ENCODE measurements at places on chromosomes 12 and 14.

DNA sequence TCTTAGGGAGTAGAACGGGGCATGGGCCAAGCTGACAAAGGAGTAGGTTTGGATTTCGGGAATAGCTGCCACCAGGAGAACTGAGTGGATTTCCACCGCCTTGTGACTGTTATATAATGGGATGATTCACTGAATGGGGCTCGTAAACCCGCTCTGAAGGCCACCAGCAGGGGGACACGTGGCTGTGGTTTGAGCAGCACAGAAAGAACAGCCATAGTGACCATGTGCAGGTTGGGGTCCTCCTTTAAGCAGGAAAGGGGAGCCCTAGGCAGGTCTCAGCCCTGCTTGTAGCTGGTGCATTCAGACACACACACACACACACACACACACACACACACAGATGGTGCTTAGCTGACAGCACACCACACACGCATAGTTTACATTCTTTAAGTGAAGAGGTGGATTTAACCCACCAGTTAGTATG, 8.6 kb upstream of the ASB2 start:
- peak; percentile 62 for DNase-seq

GRCh38 chr14:77853919-77854318, 54.0 kb downstream of the ADCK1 start:
- no peak for DNase-seq

- DNase-seq: no peak
These were observed 1.8 kb upstream of the AHNAK2 start for GRCh38 chr14:104979758-104980610.

DNA sequence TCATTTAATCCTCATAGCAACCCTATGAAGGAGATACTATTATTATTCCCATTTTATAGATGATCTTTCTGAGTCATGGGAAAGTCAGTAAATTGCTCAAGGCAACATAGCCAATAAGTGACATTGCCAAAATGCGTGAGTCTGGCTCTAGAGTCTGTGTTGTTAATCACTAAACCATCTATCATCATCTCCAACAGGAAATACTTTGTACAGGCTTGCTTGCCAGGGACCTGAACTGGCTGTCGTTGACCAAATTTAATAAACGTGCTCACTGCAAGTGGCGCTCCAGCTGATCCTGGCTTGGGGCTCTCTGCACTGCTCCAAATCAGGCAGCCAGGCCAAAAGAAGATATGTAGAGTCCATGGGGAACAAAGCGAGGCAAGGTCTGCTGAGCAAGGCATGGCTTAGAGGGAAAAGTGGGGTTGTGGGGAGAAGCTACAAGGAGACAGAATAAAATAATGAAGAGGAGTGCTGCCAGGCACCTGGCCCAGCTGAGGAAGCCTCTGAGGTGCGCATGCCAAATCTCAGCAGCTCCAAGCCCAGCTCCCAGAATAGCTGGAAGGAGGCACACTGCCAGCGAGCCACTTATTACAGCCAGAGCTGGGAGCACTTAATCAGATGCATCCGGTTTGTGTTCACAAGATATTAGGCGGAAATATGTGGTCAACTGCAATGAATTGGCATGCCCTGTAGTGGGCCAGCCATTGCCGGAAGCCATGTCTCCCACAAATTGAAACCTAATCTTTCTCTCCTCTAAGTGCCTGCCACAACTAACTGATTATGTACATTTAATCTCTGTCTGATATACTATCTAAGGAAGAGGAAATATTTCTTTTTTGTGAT, 43.3 kb upstream of the PTPRO start:
- DNase-seq: peak; percentile 85

GRCh38 chr14:81589381-81590065, 55.9 kb upstream of the SEL1L start:
- no peak for DNase-seq

DNA sequence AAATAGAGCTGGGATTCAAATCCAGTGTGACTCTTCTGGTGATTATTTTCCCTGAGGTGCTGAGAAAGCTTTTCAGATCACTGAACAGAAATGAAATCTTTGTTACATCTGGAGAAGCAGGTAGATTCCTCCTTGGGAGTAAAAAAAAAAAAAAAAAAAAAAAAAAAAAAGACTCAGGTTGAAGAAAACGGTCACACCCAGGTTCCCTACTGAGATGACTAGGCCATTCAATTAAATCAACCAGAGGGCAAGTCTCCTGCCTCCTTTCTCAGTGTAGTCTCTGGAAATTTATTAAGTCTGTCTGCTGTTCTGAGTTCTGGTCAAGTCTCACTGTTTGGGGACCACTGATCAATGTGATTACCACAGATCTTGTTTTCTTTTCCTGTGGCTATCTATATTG, 24.0 kb downstream of the ARG2 start:
- DNase-seq: no peak

DNA sequence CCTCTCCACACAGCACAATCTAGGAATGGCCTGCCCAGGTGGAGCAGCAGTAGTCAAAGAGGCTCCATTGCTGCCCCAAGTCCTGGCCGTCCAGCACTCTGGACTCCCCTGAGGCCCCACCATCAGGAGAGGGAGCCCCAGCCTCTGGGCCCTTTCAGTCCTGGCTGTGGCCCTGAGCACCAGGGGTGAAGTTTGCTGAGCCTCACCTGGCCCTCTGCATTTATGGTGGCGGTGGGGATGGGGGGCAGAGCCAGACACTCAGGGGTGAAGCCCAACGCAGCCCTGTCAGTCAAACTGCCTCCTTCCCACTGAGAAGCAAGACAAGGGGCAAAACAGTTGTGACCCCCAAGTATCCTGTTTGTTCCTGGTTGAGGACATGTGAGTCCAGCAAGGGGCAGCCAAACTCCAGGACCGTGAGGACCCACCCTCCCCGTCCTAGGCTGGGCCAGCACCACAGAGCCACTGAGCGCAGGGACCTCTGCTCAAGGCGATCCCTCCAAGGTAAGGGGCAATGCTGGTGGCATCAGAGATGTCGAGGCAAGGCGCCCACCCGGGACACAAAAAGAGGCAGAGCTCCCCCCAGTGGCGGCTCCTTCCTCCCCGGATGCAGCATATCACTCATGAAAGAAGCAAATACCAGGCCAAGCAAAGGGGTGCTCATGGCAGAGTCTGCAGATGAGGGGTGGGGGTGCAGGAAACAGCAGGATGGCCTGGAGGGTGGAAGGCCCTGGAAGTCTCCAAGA, 4.8 kb upstream of the AMN start:
- no peak for DNase-seq

GRCh38 chr14:102292441-102292840, 12.5 kb downstream of the MOK start:
- no peak for DNase-seq

GRCh38 chr12:8559676-8560075, 19.0 kb upstream of the CLEC4E start:
- DNase-seq: no peak

DNA sequence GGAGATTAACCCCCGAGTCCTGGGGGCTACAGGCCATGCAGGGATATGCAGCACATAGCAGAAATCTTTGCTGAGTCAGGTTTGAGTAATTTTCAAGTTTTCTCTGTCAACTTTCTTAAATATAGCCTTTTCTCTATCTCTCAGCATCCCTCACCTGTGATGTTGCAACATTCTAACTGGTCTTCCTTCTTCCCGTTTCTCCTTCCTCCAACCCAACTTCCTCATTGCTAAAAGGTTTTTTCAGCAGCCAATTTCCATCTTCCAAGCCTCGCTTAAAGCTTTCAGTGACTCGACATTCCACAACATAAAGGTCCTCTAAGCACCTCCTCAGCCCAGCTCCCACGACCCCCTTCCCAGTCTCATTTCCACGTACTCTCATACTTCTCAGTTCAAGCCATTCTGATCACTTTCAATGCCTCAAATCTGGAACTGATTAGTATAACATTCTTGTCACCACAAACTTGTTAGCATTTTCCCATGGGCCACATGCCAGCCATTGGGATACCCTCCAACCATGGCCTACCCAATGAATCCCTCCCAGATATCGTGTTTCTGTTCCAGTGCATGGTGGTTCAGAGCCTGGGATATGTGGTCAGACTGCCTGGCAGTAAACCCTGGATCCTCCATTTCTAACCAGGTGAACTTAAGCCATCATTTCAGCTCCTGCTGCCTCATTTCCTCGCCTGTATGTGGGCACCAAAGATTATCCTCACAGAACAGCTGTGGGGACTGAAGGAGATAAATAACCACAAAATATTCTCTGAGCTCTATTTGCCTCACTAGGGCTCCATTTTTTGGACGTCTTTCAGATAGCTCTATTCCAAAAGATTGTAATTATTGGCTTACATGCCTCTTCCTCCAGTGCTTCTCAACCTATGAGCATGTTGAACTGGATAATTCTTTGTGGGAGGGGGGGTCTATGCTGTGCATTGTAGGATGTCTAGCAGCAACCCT, 65.8 kb downstream of the KCNK10 start:
- no peak for DNase-seq

- DNase-seq: no peak
These were observed 270.7 kb upstream of the DIO3 start for GRCh38 chr14:101290611-101291010.

GRCh38 chr14:52706286-52706685, 714 bp upstream of the PSMC6 start:
- DNase-seq: no peak

- no peak for DNase-seq
These were observed 596 bp upstream of the ZBTB39 start for GRCh38 chr12:57006809-57007475.

DNA sequence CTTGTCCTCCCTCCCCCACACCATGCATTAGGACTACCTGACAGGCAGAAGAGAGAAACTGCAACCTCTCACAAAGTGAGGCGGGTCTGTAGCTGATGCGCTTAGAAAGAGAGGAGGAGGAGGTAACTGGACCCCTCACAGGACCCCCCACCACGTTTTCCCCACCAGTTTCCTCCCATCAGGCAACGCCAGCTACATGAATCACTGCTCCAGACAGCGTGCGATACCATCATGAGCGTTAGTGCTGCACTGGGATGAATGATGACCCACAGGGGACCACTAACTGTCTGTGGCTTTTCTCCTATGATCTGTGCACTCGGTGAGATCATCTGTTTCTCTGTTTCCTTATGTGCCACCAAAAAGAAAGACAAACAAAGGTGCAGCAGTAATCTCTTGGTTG, 77.7 kb downstream of the KCNK10 start:
- DNase-seq: no peak

DNA sequence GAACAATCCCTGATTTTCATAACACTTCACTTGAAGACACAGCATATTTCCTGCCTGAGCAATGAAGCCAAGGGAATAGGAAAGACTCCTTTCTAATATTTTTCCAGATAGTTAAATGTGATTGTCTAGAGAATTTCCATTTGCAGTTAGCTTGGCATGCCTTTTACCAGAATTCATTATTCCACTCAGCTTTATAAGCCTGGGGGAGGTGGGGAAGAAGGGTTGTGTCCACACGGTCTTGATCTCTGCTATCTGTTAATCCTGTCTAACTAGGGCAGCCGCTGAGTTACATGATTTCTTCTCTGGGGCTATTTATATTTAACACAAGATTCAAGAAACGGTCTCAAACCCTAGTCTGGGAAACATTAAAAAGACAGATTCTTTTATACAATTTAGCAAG, 146.6 kb upstream of the FSCB start:
- DNase-seq: no peak

DNA sequence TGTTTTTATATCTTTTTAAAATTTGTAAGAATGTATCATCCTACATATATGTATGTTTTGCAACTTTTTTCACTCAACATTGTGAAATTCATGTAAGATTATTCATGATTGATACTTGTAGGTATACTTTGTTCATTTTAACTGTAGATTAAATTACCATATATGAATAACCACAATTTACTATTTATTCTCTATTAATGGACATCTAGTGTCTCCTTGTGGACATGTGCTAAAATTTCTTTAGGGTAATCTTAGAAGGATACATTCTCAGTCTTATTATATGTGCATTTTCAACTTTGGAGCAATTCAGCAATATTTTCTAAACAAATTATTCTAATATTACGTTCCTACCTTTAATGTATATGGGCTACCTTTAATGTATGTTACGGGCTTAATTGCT, 192.4 kb downstream of the FUT8 start:
- DNase-seq: no peak

DNA sequence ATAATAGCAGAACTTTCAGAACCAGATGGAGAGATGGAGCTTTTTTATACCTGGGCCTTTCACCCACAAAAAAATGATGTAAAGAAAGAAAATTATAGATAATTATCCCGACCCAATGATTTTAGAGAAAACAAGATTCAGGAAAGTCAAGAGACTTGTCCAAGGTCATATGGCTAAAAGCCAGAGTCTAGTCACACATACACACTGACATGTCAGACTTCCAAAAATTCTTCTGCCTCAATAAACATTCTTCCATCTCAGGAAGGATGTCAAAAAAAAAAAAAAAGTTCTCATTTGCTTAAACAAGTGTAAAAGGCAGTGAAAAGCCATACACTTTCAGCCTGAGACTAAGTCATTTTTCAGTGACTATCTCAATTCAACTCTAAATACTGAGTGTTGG, 116.0 kb downstream of the PRICKLE1 start:
- DNase-seq: no peak

DNA sequence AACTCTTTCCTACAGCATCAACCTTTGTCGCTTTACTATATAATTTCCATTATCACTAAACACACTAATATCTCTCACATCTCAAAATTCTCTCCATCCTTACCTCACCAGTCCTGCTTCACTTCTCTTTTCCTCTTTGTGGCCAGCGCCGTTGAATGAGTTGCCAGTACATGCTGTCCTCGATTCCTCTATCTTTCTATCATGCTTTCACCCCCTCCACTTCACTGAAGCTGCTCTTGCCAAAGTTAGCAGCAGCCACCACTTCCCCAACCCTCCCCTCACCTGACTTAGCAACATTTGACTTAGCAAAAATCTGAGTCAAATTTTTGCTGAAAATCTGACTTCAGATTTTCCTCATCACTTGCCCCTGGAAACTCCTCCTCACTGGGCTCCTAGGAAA, 210.4 kb downstream of the ANO6 start:
- DNase-seq: no peak

GRCh38 chr14:49114161-49114893, 471.9 kb downstream of the RPS29 start:
- no peak for DNase-seq

GRCh38 chr12:77537663-77538062, 293.0 kb upstream of the NAV3 start:
- DNase-seq: no peak

- no peak for DNase-seq
These were observed 2.4 kb downstream of the GNG2 start for GRCh38 chr14:51862860-51863259.

GRCh38 chr12:19026614-19027488, 102.7 kb upstream of the PLEKHA5 start:
- DNase-seq: no peak

DNA sequence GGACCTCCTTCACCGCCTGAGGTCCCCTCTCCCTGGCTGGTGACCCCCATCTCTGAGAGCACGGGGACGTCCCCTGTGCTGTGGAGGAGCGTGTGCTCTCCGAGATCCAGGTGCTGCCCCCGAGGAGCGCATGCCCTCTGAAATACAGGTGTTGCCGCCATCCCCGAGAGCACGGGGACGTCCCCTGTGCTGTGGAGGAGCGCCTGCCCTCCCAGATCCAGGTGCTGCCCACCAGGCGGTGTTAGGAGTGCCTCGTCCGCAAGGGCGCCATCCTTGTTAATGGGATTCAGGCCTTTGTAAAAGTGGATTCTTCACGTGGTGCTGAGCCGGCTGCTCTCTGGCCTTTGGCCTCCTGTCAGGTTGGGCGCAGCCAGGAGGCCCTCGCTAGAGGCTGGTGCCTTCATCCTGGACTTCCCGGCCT, 10.1 kb downstream of the NOC4L start:
- no peak for DNase-seq
